CD4-positive, alpha-beta T cell treated with Interferon gamma for 1 hour (primary cell): ENCODE measurements at places on chromosomes 13 and 19.

DNA sequence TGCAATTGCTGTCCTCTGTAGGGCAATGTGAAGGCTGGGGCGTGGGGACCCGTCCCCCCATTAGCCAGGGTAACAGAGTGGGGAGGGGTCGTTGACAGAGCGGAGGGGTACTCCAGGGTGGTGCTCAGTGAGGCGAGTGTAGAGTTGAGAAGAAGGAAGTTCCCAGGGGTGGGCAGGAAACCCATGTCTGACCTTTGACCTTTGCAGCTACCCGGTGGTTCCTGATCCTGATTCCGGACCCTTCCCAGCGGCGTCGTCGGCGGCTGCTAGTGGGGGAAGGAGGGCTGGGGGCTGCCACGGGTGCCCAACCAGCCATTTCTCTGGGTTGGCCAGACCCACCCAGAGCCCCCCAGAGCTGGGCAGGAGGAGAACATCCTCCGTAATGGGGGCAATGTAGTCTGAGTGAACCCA is 2.1 kb upstream of the PLVAP start:
- DNase-seq = no peak

DNA sequence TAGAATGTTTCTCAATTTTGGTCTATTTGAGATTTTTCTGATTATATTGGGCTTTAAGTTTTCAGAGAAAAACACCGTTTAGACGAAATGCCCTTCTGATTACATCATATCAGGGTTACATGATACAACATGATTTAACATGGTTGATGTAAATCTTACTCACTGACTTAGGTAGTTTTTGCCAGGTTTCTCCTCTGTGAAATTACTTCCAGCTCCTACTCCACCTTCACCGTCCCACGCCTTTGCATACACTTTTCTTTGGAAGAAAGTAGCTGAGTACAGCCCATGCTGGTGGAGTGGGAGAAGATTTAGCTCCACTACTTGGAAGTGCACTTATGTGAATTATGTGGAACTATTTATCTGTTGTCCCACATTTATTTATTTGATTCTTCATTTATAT is 433.2 kb upstream of the KLHL1 start:
- no peak for DNase-seq

GRCh38 chr13:45851956-45852355 is 403 bp upstream of the SIAH3 start:
- DNase-seq = no peak

DNA sequence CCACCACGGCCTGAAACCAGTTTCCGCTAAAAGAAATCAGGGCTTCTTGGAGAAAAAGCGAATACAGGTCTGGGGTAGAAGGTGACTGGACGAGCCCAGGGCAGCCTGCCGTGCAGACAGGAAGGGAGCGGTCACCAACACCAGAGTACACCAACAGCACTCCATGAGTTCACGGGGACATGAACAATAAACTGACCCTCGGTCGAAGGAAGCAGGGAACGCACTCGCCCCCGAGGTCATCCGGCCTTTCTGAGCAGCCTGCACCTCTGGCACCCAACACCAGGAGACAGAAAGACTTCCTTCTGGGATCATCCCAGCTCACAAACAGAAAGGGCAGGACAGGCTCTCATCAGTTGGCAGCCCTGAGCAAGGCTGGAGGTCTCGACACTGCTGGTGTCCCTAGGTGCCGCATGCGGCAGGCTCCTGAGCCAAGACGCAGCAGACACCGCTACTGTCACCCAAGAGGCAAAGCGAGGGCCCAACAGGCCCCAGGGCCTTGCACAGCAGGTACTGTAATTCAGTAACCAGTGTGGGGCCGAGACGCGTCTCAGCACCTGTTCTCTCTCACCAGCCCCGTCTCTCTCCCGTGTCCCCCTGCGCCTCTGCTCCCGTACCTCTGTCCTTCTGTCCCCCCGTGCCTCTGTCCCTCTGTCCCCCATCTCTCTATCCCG is 18.0 kb downstream of the DCUN1D2 start:
- no peak for DNase-seq

- DNase-seq = no peak
Measured at GRCh38 chr19:48508729-48509411, 2.8 kb downstream of the LMTK3 start.

- DNase-seq = no peak
Measured at GRCh38 chr13:112943309-112944125, 25.5 kb upstream of the MCF2L start.

- DNase-seq = no peak
Measured at GRCh38 chr13:109427695-109428094, 358.7 kb downstream of the IRS2 start.

- DNase-seq = no peak
Measured at GRCh38 chr13:83536941-83537340, 345.3 kb downstream of the SLITRK1 start.
